Sigmoid colon (tissue), 7 donors: ENCODE measurements at places on chromosomes 11 and 22. TPM values are rescaled to one million over a fixed set of nuclear protein-coding genes. Genes with fewer than 3 reads are reported as not detected.

The MIOX gene
- not detected for total RNA-seq

DNA sequence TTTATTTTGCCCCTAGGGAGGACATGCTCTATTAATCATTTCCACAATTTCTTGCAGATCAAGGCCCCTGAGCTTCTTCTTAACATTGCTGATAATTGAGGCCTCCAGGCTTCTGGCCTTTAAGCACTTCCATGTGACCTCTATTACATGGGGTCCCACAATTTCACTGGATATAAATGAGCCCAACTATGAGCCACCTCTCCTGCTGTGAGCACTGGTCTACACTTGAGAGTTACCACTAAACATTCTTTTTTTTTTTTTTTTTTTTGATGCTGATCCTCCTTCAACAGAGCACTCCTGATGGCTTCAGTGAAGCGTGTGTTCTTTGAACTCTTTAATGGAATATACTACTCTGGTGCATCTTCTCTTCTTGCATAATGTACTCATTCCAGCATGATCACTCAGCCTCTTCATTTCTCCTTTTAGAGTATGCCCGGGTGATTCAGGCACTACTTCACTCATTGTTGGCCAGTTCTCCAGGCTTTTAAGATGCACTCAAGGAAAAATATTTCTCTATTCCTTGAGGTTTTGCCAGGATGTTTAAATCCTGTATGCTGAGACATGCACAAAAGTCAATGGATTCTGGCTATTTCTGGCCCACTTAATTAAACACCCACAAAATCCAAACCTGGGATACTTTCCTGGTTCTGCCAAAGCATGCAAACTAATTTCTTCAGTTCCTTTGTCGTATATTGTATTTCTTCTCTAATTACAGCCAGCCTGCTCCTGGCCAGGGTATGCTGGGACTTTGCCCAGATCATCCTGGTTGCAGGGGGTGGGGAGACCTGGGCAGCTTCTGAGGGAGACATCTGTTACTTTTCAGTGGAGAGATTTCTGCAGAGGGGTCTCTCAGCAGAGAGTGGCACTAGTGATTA, 257.8 kb upstream of the LUZP2 start:
- no peak overlapping the region for H3K4me3 ChIP-seq
- no peak for DNase-seq
- no peak overlapping the region for H3K27ac ChIP-seq

The RASD2 gene
- 16.9 TPM for total RNA-seq

GRCh38 chr22:47124451-47124881, 362.0 kb downstream of the TBC1D22A start:
- no peak overlapping the region for H3K27ac ChIP-seq
- no peaks in the 10 kb centered on the region for H3K36me3 ChIP-seq
- no peak overlapping the region for H3K4me3 ChIP-seq

- no peak overlapping the region for H3K4me3 ChIP-seq
- no peak for DNase-seq
- no peaks in the 10 kb centered on the region for H3K27me3 ChIP-seq
- no peak overlapping the region for H3K27ac ChIP-seq
Observed at GRCh38 chr11:35549787-35550186, 24.4 kb upstream of the PAMR1 start.

The SLC17A6 gene
- not detected for total RNA-seq

The FBLN1 gene
- 216 TPM for total RNA-seq

The TNNI2 gene
- total RNA-seq = not detected

DNA sequence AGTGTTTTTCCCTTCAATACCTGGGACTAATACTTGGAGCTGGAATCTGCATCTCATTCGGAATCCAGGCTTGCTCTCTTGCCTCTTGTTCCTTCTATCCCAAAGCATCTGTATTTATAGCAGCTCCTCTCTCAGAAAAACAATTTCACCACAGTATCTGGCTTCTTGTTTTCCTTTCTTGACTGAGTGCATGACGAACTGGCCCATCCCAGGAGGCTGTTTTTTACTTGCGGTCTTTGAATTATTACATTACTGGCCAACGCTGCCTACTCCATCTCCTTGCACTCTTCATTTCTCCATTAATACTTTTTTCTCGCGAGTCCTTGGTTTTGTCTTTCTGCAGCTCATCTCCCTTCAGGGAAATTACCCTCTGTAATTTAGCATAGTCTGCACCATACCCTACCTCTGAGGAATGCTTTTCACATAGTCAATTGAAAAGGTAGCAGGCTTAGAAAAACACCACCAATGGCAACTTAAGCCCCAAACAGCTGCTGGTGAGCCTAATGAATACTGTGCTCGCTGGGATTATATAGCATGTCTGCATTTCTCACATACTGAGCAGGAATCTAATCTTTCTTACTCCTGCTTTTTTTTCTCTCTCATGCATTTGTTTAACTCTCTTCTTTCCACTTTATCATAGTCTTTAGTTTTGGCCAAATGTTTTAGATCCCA, 277.4 kb upstream of the SESN3 start:
- peaks cover 14% of the 10 kb centered on the region for H3K4me1 ChIP-seq
- H3K27ac ChIP-seq = no peak overlapping the region
- H3K4me3 ChIP-seq = no peak overlapping the region
- H3K27me3 ChIP-seq = no peaks in the 10 kb centered on the region
- no peak for DNase-seq
- H3K36me3 ChIP-seq = no peaks in the 10 kb centered on the region

The OR2AG2 gene
- not detected for total RNA-seq

DNA sequence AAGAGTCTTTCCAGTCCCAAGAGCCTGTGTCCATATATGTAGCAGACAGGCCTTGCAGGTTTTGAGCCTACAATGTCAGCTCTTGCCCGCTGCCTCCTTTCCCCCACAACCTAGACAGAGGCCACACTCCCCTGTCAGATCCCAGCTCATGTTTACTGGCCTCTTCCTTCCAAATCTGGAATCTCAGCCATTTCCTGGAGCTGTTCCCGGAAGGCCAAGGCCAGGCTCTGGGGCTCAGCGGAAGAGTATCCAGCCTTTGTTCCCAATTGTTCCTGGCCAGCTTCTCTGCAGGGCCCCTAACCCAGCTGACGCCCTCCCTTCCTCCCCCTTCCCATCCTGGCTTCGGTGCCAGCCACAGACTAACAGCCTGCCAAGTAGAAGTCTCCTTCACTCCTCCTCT, 1.0 kb upstream of the ROBO4 start:
- H3K4me1 ChIP-seq = peaks cover 7% of the 10 kb centered on the region
- H3K27ac ChIP-seq = peak overlapping the region; percentile 55
- no peak overlapping the region for H3K4me3 ChIP-seq
- no peaks in the 10 kb centered on the region for H3K36me3 ChIP-seq
- H3K27me3 ChIP-seq = no peaks in the 10 kb centered on the region

- DNase-seq = no peak
- no peak overlapping the region for H3K27ac ChIP-seq
- no peaks in the 10 kb centered on the region for H3K36me3 ChIP-seq
- peaks cover 9% of the 10 kb centered on the region for H3K4me1 ChIP-seq
- no peak overlapping the region for H3K4me3 ChIP-seq
Observed at GRCh38 chr11:87351676-87352075, 313.9 kb downstream of the TMEM135 start.

- no peaks in the 10 kb centered on the region for H3K36me3 ChIP-seq
- no peak for DNase-seq
- H3K27ac ChIP-seq = no peak overlapping the region
- no peaks in the 10 kb centered on the region for H3K27me3 ChIP-seq
Observed at GRCh38 chr22:44964722-44965078, 45.1 kb downstream of the PHF21B start.

The NOX4 gene
- 27.8 TPM for total RNA-seq

DNA sequence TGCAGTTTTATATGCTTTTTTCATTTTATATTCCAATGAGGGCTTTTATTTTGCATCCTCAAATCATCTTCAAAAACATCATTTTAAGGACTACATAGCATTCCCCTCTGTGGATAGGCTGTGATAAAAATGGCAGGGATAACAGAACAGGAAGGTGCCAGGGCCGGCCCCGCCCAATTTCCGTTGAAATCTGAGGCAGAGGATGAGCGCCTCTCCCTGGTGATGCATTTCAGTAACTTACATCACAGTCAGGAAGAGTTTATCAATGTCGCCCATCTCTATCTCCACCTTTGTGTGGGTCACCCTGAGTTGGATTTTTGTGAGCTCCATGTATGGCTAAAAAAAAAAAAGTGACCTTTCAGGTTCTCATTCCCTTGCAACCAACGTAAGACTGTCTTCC, 201.6 kb downstream of the DSCAML1 start:
- DNase-seq = no peak
- H3K27me3 ChIP-seq = no peaks in the 10 kb centered on the region
- no peaks in the 10 kb centered on the region for H3K36me3 ChIP-seq
- no peak overlapping the region for H3K4me3 ChIP-seq

GRCh38 chr11:119905162-119905561, 176.2 kb upstream of the NECTIN1 start:
- no peaks in the 10 kb centered on the region for H3K4me1 ChIP-seq
- no peak overlapping the region for H3K27ac ChIP-seq
- H3K27me3 ChIP-seq = peaks cover 7% of the 10 kb centered on the region
- H3K4me3 ChIP-seq = no peak overlapping the region
- H3K36me3 ChIP-seq = no peaks in the 10 kb centered on the region

The NCAPH2 gene
- 54.0 TPM for total RNA-seq

The OR4D5 gene
- total RNA-seq = not detected

The PPME1 gene
- 19.7 TPM for total RNA-seq
